ENCODE measurements at places on chromosomes 12 and 14. TPM values are rescaled to one million over a fixed set of nuclear protein-coding genes. Genes with fewer than 3 reads are reported as not detected.

- DNase-seq: no peak
Measured at GRCh38 chr12:130161261-130162243, 712 bp upstream of the FZD10 start.

DNA sequence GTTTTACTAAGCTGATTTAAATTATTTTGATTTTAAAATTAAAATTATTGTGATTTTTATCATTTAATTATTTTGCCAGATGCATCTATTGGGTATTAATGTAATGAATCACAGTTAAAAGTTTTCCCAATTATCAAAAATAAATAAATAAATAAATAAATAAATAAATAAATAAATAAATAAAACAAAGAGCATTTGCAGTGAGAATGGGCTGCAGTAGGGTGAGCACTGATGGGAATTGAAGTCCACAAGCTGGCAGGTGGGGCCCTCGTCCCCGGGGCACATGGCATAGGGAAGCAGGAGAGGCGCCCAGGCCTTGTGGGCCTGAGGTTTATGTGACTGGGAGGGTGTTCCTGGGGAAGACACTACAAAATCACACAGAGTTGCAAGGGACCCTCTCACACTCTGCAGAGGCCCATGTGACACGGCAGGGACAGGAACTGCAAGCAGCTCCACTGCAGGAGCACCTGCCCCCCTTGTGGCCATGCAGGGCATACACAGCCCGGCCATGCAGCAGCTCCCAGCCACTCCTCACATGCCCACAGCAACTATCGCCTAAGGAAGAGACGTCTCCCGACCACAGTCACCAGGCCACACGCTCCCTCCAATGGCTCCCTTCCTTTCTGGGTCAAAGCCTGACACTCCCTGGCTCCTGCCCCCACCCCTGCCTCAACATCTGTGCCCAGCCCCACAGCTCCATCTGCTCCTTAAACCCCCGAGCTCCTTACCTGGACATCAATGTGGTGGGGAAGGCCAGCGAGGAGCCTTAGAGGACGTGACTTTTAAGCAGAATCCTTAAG is 256.3 kb upstream of the SFSWAP start:
- DNase-seq: no peak

TIGAR gene
- total RNA-seq: 0.98 TPM

AQP5 gene
- not detected for total RNA-seq

DNA sequence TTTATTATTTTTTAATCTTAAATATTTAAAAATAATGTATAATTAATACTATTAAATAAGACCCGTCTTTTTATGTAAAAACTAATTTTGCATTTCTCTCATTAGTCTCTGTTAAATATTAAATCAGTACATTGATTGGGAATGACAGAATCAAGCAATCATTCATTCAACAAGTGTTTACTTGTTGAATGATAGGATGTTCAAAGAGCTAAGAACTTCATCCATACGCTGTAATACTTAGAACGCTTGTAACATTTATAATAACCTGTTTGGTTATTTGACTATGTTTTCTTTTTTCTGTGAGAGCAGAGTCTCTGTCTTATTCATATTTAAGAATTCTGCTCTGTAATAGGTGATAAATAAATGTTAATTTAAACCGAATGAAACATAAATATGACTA is 2.9 kb upstream of the BATF start:
- DNase-seq: no peak

PPP1CC gene
- 87.9 TPM for total RNA-seq

DNA sequence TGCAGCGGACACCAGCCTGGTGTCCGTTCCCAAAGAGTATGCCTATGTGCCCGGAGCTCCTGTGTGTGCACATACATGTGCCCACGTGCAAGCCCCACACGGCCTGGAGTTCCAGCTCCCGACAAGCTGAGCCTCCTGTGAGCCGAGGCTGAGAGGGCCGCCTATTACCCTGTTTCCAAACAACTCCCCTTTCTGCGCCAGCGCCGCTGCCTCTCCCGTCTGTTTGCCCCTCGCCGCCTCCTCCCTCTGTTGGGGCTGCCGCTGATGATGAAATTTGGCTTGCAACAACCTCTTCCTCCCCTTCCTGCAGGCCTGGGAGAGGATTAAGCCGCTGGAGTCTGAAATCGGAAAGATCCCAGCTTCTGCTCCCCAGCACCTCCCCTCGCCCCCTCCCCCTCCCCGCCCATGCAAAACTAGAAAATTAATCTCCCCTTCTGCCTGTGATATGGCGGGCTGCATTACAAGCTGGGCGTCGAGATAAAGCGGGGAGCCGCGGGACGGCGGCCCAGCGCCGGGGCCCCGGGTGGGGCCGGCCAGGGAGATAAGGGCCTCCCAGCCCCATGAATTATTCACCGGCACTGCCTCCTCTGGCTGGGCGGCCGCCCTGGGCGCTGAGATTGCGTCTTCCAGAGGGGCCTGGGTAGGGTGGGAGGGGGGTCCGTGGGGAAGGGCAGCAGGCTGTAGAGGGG is 6.8 kb upstream of the ASIC1 start:
- DNase-seq: no peak

COL2A1 gene
- not detected for total RNA-seq

- peak; percentile 84 for DNase-seq
Measured at GRCh38 chr14:96167224-96168148, 37.2 kb upstream of the BDKRB2 start.

RNASE7 gene
- total RNA-seq: 18.2 TPM

DNA sequence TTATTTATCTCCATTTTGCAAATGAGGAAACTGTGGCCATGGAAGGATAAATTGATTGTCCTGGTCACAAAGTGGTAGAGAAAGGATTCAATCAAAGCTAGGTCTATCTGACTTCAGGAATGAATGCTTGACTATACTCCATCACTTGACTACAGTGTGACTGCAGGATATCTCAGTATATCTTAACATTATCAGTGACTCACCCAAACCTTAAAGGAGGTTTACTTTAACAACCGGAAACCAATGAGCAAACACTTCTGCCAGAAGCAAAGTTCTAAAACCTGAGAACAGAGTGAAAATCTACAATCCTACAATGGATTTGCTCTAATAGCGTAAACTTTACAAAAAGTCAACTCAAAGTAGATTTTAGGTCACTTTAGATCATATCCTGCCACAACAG is 277.0 kb downstream of the CEP128 start:
- DNase-seq: no peak

- DNase-seq: no peak
Measured at GRCh38 chr12:99157946-99158345, 489.6 kb upstream of the GARIN6 start.

- no peak for DNase-seq
Measured at GRCh38 chr14:48974994-48975393, 611.2 kb downstream of the RPS29 start.

DNA sequence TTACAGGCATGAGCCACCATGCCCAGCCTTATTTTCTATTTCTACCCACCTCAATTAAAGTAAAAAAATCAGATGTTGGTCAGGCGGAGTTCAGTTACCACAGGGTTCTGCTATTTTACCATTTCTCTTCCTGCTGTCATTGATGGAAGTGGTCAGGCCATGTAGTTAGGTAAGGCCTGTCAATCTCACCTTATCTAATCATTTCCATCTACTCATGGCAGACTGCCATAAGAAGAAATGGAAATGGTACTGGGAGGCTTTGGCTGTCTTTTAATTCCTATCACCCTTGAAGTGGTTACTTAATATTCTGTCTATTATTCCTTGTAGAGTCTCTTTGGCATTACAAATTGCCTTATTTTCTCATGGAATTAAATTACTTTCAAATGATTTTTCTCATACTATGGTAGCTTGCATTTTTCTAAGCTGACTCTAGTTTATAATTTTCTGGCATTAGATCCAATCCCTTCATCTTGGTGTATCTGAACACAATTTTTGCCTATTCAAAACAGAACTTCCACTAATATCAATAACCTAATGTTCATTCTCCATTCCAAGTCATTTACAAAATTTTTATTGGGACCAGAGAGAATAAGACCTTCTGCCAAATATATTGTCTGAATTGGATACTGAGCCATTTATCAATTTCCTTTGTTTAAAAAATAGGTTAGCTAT is 198.7 kb downstream of the DACT1 start:
- no peak for DNase-seq

DNA sequence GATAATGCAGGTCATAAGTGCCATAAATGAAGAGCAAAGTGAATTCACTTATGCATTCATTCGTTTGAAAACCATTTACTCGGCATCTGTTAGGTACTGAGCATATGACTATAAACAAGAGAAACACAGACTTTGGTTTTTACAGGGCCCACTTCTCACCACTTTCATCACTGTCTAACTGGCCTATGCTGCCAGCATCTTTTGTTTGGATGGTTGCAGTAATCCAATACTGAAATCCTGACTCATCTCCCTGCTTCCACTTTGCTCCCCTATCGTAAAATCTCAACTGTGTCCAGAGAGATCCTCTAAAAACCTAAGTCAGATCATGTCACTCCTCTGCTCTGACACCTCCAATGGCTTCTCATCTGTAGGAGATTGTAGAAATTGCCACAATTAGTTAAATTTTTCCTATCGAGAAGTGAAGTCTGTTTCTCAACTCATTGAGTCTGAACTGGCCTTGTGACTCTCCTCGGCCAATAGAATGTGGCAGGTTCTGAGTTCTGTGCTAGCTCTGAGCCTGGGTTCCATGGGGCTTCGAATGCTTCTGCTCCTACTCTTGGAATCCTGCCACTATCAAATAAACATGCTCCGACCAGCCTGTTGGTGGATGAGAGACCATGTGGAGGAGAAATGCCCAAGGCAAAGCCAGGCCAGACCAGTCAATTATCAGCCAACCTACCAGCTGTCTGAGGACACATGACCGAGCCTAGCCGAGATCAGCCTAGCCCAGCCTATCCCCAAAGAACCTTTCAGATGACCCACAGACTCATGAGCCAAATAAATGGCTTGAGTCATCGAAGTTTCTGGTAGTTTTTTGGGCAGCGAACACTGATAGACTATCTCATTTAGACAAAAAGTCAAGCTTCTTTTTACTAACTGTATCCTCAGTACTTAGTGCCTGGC is 2.2 kb upstream of the BATF start:
- DNase-seq: no peak

SLC16A7 gene
- 38.8 TPM for total RNA-seq

ENDOU gene
- total RNA-seq: 21.4 TPM

GRCh38 chr14:104361101-104361591 is 218.4 kb upstream of the C14orf180 start:
- no peak for DNase-seq

- no peak for DNase-seq
Measured at GRCh38 chr12:29238822-29239291, 89.8 kb downstream of the FAR2 start.

DNA sequence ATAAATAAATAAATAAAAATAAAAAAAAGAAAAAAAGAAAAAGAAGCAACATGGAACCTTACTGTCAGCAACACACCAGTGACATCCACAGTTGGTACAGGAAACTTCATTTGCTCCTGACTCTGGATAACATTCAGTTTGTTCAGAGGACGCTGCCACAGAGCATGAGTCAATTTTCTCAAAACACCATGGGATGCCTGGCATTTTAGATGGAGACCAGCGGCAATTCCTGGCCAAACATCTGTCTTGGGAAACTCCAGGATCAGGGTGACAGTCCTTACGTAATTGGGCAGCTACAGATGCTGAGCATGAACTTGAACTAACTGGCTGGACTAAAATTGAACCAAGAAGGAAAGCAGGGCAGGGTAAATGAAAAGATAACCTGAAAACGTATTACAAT is 166.2 kb upstream of the CPNE8 start:
- no peak for DNase-seq

- no peak for DNase-seq
Measured at GRCh38 chr14:59150990-59151389, 37.5 kb upstream of the DAAM1 start.

DNA sequence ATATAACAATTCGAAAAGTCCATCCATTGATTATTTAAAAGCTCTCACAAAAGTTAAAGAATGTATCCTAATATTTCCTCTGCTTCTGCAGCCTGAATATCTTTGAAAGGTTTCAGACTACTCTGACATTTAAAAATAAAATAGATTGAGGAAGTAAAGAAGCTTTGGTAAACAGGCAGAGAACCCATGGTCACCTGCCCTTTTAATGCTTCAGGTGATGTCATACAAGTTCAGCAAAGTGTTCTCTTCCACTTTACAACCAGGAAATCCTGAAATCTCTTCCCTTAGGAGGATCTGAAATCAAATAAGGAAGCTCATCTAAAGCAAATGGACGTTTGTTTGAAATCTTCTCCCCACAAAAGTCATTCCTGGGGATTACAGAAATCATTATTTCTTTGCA is 322.4 kb downstream of the PDZRN4 start:
- DNase-seq: no peak

- DNase-seq: no peak
Measured at GRCh38 chr14:32202491-32202997, 525 bp downstream of the RNU6-8 start.

- no peak for DNase-seq
Measured at GRCh38 chr12:43316520-43316919, 235.5 kb downstream of the ADAMTS20 start.

DNA sequence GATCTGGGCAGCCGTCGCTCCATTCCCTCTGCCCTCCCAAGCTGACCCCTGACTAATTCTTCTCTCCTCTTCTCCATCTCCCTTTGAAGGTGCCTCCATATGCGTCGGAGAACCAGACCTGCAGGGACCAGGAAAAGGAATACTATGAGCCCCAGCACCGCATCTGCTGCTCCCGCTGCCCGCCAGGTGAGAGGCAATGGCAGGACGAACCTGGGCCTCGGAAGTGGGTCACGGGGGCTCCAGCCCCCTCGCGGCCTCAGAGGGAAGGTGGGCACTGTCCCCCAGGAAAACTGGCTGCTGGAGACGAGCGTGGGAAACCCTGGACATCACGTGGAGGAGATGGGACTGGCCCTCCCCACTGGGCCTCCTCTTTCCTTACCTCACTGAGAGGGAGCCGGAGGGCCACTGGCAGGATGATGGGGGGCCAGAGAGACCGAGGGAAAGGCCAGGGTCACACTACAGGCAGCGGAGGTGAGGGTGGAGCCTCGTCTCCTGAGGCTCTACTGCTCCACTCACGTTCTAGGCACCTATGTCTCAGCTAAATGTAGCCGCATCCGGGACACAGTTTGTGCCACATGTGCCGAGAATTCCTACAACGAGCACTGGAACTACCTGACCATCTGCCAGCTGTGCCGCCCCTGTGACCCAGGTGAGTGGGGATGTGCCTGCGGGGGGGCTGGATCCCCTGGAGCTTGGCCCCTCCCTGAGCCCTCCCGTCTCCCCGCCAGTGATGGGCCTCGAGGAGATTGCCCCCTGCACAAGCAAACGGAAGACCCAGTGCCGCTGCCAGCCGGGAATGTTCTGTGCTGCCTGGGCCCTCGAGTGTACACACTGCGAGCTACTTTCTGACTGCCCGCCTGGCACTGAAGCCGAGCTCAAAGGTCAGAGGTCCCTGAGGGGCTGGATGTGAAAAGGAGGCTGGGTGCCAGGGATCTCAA is 806 bp downstream of the LTBR start:
- DNase-seq: peak; percentile 86

RNF212B gene
- not detected for total RNA-seq
